Activated CD4-positive, CD25-positive, alpha-beta regulatory T cell (primary cell): ENCODE measurements at places on chromosomes 5 and 9.

GRCh38 chr5:27388755-27389154 lies 350.4 kb upstream of the CDH9 start:
- no peak for DNase-seq

DNA sequence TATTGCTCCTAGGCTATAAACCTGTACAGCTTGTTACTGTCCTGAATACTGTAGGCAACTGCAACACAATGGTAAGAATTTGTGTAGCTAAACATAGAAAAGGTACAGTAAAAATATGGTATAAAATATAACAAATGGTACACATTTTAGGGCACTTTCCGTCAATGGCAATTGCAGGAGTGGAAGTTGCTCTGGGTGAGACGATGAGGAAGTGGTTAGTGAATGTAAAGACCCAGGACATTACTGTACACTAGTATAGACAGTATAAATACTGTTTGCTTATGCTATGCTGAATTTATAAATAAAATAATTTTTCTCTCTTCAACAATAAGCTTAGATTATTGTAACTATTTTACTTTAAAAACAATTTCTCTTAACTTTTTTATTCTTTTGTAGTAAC lies 15.6 kb upstream of the ADRB2 start:
- no peak for DNase-seq

GRCh38 chr5:132211787-132212186 lies 15.9 kb downstream of the P4HA2 start:
- DNase-seq: no peak

DNA sequence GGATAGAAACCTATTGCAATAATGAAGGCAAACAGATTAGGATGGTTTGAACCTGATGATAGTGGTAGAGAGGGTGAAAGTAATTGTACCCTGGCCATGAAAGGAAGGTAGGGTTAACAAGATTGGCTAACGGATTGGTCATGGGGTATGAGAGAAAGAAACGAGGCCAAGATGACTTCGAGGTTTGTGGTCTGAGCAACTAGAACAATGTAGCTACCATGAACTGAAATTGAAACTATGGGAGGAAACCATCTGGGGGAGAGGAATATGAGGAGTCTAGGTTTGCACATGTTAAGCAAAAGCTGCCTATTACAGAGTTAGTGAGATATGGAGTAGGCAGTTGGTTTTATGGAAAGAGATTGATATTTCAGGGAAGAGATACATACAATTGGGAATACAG lies 406.0 kb downstream of the PRELID2 start:
- DNase-seq: no peak

- no peak for DNase-seq
Observed at GRCh38 chr9:129209109-129209508, 31.0 kb upstream of the IER5L start.

- DNase-seq: no peak
Observed at GRCh38 chr9:87112656-87113055, 165.3 kb upstream of the GAS1 start.

GRCh38 chr9:93143830-93144530 lies 9.9 kb upstream of the NINJ1 start:
- DNase-seq: peak; percentile 43

- DNase-seq: no peak
Observed at GRCh38 chr5:52897238-52897614, 91.9 kb upstream of the ITGA2 start.

- DNase-seq: no peak
Observed at GRCh38 chr9:122107291-122107805, 14.2 kb upstream of the TTLL11 start.

DNA sequence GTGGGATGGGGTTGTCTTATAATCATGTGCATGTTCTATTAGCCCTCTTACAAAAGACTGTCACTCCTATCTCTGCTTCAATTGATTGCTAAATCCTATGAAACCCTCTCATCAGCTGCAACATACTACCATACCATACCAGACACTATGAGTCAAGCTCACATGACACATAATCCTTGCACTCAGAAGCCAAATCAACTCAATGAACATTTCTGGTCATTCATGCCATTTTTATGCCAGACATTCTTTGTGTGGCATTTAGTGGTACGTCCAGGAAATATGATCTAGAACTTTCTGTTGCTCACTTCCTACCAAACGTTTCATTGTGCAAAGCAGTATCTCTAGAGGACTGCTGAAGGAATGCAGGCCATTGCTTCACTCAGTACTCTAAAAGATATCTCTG lies 159.2 kb upstream of the GNA14 start:
- no peak for DNase-seq

GRCh38 chr5:145787001-145787400 lies 48.1 kb downstream of the PRELID2 start:
- no peak for DNase-seq

DNA sequence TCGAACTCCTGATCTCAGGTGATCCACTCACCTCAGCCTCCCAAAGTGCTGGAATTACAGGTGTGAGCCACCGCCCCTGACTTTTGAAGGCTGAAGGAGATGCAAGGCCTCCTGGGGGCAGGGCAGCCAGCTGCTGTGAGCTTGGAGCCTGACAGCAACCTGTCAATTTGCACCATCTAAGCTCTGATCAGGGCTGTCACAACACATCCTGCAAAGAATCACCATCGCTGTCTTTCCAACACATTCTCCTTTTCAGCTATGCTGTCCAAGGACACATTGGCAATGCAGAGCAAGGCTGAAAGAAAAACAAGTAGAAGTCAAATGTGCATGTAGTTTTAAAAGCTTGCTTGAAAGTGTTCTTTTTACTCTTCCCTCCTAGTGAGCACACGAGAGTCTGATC lies 54.6 kb downstream of the GNA14 start:
- no peak for DNase-seq

DNA sequence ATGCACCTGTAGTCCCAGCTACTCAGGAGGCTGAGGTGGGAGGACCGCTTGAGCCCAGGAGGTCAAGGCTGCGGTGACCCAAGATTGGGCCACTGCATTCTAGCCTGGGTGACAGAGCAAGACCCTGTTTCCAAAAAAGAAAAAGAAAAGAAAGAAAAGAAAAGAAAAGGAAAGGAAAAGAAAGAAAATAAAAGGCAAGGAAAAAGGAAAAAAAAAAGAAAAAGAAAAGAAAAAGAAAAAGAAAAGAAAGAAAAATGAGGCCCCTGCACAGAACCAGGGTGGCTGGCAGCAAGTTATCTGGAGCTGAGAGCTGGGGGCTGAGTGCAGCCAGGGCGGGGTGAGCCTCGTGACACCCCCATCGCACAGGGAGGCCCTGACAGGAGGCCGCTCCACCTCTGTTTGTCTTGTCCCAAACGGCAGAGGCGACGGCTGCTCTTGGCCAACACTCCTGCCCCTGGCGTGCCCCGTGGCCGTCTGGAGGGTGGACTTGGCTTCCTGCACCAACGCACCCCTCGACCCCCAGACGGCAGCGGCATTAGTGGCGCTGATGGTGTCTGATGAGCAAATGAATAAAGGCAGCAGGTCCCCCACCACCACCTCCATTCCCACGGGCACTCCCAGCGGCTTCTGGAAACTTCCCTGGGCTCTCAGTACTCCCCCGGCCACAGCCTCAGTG lies 16.7 kb downstream of the EXD3 start:
- no peak for DNase-seq

DNA sequence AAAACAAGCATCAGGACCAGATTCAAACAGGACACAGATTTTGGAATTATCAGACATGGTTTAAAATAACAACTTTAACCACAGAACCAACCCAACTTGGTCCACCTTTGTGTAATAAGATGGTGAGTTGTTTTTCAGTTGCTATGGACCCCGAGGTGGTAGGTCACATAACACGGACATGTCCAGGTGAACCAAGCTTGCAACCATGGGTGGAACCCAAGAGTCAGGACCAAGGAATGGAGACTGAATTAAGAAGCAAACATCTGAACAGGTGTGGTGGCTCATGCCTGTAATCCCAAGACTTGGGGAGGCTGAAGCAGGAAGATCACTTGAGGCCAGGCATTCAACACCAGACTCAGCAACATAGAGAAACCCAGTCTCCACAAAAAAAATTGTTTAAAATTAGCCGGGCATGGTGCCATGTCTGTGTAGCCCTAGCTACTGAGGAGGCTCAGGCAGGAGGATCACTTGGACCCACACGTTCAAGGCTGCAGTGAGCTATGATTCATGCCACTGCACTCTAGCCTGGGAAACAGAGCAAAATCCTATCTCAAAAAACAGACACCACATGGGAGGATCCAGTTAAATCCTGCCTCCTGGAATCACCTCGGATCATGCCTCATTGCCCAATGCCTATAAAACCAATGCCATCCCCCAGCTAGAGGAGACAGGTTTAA lies 10.6 kb downstream of the PTBP3 start:
- no peak for DNase-seq

DNA sequence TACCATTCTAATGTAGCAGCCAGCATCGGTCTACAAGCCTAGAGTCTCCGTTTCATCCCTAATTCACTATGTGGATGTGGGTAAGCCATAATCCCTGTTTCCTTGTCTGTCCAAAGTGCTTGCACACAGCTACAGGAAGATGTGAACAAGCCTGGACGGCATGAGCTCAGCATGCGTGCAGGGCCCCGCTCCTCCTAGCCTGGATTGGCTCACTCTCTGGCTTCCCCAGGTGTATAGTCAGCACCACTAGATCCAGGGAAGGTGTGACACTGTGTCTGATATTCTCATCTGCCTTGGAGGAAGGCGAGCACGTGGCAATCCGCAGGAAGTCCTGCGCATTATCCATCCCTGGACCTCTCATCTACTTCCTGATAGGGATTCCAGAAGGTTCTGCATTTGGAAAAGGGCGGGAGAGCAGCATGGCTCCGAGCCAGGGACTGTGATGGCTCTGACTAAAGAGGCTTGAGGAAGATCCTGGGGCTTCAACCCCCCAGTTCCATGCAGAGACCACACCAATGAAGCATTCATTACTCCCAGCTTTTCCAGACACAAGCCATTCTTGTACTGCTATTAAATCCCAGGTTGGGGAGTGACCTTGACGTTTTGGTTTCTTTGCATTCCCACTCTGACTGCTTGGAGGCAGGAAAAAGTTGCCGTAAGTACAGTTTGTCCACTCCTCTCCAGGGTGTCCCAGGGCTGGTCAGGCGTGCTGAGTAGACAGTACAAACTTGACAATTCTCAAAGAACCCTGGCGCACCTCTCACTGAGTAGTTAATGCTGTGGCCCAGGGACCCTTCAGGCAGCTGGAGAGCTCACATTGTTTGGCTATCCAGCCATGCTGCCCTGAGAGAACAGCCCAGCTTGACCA lies 65.6 kb downstream of the PSD2 start:
- no peak for DNase-seq

DNA sequence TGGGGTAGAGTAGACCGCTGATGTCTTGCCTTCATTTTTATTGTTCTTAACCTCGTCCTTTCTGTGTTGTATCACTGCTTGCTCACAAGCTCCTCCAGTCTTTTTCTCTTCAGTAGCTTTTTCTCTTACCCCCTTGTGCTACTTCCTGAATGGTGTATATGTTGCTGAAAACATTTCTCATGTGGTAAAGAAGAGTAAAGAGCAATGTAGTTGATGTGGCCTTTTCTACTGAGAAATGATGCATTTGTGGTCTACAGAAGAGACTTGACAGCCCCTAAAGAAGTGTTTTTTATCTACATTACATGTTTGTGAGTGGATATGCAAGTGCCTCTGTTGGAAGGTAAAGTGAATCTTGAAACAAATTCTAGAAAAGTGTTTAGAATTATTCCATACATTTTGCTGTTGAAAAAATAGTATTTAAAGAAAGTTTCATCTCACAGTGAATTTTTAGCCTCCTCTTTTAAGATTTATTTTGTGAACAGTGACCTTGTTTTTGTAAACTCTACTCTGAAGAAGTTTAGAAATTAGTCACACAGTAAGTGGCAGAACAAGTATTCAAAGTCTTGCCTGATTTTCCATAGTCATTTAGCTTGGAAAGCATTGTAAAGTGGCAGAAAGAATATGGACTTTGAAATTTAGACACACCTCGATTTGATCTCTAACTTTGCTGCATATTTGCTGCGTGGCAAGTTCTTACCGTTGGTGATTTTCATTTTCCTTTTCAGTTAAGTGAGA lies 17.4 kb downstream of the CDC42SE2 start:
- no peak for DNase-seq

- no peak for DNase-seq
Observed at GRCh38 chr9:136054146-136054545, 40.9 kb downstream of the NACC2 start.

GRCh38 chr9:135882011-135882410 lies 25.3 kb downstream of the CAMSAP1 start:
- no peak for DNase-seq

DNA sequence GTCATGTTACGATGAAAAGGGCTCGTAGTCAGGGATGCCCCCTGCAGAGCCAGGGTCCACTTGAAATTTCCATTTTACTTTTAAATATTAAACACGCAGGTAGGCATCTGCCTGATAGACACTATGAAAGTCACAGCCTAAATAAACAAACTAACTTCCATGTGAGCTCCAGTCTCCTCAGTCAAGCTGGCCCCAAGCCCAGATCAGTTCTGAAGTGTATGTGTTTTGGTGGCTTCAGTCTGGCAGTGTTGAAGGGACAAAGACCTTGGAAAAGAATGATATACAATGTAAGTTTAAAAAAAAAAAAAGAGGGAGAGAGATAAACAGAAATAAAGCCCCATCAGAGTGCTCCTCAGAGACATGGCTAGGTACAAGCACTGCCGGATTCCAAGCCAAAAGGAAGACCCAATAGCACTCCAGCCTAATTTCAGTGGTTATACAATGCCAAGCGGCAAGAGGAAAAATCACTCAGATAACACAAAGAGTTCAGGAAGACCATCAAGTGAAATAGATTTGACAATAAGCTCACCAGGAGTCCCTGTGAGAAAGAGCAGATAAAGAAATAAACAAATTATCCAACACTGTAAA lies 181.0 kb downstream of the BNC2 start:
- DNase-seq: no peak

GRCh38 chr5:181058321-181058720 lies 18.3 kb downstream of the BTNL9 start:
- DNase-seq: no peak

GRCh38 chr5:90488791-90489190 lies 14.1 kb downstream of the POLR3G start:
- DNase-seq: no peak

DNA sequence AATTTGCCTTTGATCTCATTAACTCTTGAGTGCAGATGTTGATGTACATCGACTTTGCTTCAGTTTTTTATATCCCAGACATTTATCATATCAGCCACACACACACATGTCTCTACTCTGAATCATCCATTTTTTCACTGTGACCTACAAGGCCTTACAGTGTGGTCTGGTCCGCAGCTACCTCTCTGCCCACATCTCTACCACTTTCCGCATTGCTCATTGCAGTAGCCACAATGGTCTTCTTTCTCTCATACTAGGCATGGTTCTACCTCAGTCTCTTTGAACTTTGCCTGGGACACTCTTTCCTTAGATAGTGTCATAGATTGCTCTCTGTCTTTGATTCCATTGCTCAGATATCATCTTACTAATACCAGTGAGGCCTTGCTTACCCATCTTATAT lies 87.9 kb upstream of the FSD1L start:
- DNase-seq: no peak

GRCh38 chr5:42839196-42839595 lies 27.5 kb upstream of the SELENOP start:
- no peak for DNase-seq
